Hepatocyte (in vitro differentiated cells): ENCODE measurements at places on chromosomes 6 and 20.

DNA sequence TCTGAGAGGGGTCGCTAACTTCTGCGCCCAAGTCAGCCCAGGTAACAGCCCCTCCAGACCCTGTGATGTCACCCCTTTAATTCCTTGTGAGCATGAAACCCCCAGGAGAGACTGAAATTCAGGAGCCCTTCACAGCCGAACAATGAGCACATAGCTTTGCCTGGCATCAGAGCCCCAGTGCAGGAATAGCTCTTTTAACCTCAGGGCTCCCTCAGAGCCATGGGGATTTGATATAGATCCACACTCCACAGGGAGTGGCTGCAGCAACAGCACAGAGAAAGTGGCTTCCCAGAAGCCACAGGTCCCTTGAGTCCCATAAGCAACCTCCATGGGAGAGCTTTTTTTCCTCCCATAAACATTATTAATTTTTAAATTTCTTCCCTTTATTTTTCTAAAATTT lies 150.0 kb upstream of the MARCKS start:
- DNase-seq: no peak

- DNase-seq: no peak
These were observed 85.3 kb upstream of the TIAM2 start for GRCh38 chr6:154909821-154910220.

- DNase-seq: peak; percentile 75
These were observed 2.1 kb upstream of the TMEM151B start for GRCh38 chr6:44268095-44268628.

DNA sequence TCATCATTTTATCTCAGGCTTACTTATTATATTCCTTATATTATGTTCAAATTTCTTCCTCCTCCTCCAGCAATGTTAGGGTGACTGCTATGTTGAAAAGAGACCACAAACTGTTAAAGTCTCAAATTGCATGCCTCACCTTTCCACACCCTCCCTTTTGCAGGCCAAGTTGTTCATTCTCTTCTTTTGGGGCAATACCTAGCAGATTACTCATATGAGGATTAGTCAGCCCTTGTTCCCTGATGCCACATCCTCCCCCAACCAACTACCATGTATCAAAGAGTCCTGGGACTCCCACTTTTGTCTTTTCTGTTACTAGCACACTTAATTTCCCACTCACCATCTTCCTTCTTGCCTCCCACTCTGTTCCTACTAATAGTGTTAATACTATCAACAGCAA lies 434.7 kb downstream of the BCKDHB start:
- DNase-seq: no peak

- no peak for DNase-seq
These were observed 71.7 kb upstream of the RNF24 start for GRCh38 chr20:4086771-4087687.
